Heart left ventricle (tissue), 16 donors: ENCODE measurements at places on chromosomes 1 and 21.

- DNase-seq = no peak
Measured at GRCh38 chr1:83702356-83702755, 296.6 kb downstream of the TTLL7 start.

DNA sequence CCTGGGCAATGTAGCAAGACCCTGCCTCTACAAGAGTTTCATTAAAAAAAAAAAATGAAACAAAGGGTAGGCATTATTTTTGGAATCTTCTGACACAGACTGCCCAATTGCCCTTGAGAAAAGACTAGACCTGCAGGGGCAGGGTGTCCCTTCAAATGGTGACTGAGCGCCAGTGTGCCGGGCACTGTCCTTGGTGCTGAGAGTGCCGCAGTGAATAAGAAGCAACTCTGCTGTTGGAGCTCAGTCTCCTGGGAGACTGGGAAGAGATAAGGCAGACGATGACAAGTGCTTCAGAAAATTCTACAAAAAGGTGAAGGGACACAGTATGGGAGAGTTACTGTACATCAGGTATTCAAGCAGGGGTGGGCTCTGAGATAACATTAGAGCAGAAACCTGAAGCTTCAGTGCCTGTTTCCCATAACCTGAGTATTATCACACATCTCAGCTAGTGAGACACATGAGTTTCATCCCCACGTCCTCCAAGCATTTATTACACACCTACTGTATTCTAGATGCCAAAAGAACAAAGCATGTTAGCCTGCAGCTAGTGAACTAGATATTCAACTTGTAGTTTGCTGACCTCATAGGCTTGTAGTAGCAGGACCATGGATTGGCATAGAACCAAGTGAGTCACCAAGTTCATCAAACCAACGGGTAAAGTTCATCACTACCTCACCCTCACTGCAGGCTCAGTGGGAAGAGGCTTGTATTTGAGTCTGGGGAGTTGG is 18.4 kb upstream of the RPL11 start:
- DNase-seq = peak; percentile 49

DNA sequence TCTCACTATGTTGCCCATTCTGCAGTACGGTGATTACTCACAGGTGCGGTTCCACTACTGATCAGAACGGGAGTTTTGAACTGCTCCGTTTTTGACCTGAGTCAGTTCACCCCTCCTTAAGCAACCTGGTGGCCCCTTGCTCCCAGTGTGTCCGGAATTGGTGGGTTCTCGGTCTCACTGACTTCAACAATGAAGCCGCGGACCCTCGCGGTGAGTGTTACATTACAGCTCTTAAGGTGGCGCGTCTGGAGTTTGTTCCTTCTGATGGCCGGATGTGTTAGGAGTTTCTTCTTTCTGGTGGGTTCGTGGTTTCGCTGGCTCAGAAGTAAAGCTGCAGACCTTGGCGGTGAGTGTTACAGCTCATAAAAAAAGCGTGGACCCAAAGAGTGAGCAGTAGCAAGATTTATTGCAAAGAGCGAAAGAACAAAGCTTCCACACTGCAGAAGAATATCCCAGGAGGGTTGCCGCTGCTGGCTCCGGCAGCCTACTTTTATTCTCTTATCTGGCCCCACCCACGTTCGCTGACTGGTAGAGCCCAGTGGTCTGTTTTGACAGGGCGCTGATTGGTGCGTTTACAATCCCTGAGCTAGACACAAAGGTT is 17.6 kb upstream of the PARP1 start:
- no peak for DNase-seq

DNA sequence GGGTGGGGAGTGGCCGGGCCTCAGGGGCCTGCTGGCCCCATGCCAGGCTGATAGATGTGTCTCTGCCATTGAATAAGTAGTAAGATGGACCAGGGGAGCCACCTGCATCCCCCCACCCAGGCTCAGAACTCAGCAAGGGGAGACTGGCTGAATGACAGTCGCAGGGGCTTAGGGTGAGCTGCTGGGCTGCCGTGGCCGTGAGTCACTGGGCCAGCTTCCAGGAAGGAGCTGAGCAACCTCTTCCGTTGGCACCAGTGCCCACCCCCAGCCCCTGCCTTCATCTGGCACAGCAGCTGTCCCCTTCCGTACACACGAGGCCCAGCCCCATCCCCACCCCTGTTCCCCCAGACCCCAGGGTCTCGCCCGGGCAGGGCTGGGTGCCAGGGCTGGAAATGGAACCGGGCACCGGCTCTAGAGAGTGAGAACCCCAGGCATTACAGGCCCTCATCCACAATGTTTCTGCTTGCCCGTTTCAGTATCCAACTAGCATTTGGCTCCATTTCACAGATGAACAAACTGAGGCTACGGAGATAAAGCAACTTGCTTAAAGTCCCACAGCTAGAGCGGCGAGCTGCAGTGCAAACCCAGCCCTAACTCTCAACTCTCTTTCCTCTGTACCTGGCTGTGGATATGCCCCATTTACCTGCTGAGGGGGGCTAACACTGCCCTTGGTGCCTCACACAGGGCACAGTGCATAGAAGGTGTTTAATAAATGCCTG is 10.2 kb downstream of the WNT4 start:
- DNase-seq = peak; percentile 62

DNA sequence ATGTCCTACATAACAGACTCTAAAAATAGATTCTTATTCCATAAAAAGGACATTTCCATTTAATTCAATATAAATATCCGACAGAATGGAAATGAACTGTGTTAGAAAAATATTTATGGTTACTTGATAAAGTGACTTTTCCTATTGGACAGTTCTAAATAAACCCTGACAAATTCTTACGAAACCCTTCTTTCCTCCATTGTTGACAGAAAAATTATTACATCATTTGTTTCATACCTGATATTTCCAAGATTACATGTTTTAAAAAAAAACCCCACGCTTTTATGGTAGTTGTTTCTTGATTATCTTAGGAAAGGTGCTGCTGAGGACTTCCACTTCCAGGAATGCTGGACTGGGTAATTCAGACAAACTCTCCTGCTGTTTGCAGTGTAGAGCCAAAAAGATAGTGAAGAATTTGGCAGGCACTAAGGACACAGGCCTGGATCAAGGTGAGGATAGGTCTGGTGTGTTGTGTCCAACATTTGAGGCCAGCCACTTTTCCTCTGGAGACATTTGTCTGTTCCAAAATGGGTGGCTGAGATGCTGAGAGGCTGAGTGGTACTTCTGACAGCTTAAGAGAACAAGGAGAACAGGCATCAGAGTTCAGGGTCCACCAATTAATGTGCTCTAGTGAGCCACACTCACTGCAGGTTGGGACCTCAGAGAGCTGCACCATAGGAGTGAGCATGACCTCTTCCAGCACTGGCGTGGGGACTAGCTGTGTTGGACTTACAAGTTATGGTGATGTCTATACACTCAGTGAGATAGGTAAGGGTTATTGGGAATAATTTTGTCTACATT is 7.0 kb upstream of the C1orf116 start:
- no peak for DNase-seq

- no peak for DNase-seq
Measured at GRCh38 chr1:11448373-11449099, 30.4 kb upstream of the DISP3 start.

GRCh38 chr1:233240829-233241682 is 54.5 kb downstream of the PCNX2 start:
- peak; percentile 61 for DNase-seq

- no peak for DNase-seq
Measured at GRCh38 chr21:33937146-33937545, 21.5 kb upstream of the ATP5PO start.

GRCh38 chr1:206937425-206937824 is 8.8 kb downstream of the PIGR start:
- DNase-seq = no peak

DNA sequence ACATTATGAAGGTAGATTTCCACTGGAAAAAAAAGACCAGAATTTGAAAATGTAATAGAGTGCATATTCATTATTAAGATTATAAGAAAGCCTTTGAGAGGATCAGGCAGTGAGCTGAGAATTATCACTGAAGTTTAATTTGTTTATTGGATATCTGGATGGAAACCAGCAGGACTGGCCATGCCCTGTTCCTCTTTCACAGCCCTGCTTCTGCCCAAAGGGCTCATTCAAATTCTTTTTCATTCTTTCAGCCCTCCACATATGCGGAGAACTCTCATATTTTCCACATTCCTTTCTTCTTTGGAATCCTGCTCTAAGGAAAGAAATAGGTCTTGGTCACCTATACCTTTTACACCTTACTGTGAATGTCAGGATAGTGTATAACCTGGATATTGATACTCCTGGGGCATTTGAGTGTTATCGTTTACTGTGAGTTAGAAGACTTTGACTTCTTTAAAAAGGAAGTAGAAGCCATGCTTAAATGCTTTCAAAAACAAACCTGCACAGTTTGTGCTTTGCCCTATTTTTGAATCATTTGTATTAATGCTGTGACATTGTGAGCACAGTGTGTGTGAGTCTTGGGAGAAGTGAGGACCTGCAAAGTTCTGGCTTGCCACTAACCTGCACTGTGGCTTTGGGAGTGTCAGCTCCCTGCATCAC is 35.5 kb downstream of the ST6GALNAC3 start:
- DNase-seq = no peak

DNA sequence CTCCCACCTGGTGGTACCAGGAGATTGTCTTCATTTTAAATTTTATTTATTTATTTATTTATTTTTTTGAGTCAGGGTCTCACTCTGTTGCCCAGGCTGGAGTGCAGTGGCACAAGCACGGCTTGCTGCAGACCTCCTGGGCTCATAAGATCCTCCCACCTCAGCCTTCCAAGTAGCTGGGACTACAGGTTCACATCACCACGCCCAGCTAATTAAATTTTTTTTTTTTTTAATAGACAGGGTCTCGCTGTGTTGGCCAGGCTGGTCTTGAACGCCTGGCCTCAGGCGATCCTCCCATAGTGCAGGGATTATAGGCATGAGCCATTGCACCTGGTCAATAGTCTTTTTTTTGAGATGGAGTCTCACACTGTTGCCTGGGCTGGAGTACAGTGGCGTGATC is 8.5 kb downstream of the SLFNL1 start:
- no peak for DNase-seq

DNA sequence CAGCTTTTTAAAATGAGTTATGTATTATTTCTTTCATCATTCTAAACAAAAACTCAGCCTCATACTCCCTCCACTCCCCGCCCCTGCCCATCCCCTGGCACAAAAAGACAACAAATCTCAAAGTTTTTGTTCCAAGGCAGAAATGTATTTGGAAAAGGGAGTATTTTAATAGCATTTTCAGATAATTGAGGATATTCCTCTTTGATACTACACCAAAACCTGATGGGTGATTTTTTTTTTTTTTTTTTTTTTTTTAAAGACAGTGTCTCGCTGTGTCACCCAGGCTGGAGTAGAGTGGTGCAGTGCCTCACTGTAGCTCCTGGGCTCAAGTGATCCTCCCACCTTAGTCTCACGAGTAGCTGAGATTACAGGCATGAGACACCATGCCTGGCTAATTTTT is 16.2 kb downstream of the SLC16A1 start:
- DNase-seq = no peak

- DNase-seq = no peak
Measured at GRCh38 chr1:47685763-47686066, 247.9 kb downstream of the FOXD2 start.
